ENCODE measurements at places on chromosomes 12 and 14. TPM values are rescaled to one million over a fixed set of nuclear protein-coding genes. Genes with fewer than 3 reads are reported as not detected.

DNA sequence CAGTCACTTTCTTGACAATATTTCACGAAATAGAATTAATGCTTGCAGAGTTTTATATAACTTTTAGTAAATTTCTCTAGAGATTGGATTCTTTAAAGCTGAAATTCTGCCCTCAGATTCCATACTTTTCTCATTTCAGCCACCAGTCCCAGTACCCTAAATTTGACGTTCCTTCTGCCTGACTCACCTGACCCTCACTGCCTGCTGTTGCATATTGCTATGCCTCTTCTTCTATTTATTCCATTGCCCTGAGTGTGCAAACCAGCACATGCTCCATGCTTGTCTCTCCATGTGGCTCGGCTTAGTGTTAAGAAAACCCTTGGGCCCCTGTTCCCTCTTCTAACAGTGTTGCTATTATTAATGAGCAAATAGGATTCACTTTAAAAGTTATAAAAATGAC lies 533.3 kb downstream of the LRFN5 start:
- no peak for DNase-seq

GRCh38 chr12:76113800-76114757 lies 29.6 kb upstream of the NAP1L1 start:
- no peak for DNase-seq

DNA sequence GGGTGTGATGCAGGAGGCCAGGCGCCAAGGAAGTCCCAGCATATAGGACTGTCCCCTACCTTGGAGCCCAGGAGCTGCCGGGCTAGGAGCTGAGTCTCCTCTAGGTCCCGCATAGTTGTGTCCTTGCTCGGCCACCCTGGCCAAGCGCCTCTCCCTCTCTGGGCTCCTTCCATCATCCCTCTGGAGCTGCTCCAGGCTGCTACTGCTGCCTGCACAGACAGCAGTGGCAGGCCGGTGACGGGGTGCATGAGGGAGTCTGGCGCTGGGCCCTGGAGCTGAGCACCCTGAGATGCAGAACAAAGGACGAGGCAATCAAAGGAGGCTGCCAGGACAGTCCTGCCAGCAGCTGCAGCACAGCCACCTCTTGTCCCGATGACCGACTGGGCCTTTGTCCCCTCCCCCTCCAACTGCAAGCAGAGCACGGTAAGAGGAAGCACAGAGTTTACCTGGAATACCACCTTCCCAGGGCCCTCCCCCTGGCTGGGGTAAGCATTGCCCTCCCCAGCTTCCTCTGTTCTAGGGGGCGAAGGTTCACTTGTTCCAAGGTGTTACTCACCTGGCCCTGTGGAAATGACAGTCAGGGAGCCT lies 10.4 kb downstream of the DTX1 start:
- DNase-seq: no peak

GRCh38 chr12:128531170-128531569 lies 264.2 kb downstream of the TMEM132C start:
- no peak for DNase-seq

DNA sequence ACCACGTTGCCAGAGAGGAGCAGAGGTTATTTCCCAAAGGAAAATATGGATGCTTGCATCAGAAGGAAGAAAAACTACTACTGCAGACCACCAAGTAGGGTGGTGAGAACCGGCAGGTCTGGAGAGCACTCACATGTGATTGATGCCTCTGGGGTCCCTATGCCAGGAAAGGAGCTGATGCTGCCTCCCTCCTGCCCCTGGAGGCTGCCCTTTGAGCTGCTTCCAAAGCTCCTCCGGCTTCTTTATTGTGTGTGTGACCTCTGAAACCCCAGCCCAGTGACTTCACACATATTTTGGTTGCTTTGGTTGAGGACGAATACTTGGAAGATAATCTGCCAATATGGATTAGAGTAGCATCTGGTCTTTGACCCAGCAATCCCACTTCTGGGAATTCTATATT lies 133.4 kb downstream of the AACS start:
- DNase-seq: no peak

- DNase-seq: no peak
Measured at GRCh38 chr14:104777808-104778249, 17.7 kb downstream of the AKT1 start.

GRCh38 chr14:81414123-81414522 lies 14.0 kb upstream of the STON2 start:
- DNase-seq: no peak

DNA sequence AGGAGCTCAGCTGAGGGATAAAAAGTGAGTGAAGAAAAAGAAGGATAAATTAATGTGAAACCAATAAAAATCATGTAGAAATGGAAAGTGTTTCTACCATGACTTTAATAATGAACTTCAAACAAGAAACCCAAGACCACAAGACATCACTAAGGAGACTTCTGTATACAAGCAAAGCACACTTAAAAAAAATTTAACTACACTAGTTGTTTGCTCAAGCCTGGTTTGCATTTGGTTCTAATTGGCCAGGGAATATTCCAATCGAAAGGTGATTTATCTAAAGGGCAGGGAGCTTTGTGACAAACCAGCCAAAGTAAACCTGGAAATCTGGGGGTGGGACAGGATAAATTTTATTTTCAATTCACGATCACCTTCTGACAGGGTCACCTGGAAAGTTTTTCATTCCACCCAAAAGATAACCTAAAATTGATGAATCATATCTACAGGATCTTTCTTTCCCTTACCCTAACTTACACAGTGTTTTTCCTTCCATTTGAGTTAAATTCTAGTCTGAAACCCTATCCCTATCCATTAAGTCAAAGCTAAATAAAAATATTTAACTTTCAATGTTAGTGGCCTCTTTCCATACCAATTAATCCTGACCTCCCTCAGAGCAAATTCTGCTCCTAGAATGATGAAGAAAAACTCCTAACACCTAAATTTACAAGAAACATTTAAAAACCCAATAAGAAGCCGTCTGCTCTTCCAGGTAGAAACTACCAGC lies 2.6 kb downstream of the EGLN3 start:
- DNase-seq: no peak

DNA sequence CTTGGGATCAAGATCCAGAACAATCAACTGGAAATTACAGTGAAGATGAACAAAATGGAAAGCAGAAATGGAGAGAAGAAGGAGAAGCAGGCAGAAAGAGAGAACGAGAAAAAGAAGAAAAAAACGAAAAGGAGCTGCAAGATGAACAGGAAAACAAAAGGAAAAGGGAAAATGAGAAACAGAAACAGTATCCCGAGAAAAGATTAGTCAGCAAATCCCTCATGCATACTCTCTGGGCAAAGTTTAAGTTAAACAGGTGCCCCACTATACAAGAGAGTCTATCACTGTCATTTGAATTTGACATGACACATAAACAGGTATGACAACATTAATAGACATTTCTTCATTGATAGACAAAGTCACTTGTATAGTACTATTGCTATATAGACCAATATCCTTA lies 5.0 kb downstream of the NANOGNB start:
- no peak for DNase-seq

GRCh38 chr12:90331821-90332220 lies 623.2 kb downstream of the CCER1 start:
- no peak for DNase-seq

DNA sequence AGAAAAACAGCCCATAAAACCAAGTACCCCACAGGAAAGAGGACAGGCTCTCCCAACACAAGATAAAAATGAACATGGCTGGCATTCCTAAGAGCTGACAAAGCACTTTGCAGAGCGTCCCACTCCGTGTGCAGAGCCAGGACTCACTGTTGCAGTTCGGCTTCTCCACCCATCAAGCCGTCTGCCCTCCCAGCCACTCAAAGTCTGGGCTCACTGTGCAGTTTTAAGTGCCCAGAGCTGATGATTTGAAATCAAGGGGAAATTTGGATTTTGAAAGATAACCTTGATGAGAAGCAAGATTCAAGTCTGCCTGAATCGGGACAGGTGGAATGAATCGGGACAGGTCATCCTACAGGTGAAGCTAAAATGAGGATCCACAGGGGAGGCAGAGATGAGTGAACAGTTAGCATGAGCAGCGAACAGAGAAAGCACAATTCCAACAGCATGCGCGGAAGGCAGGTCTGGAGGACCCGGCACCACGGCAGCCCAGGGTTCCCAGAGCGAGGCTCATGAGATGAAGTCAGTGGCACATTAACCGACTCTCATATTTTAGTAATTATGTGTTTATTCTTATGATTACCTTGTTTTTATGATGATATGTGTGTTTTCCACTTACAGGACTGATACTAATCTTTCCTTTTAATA lies 39.8 kb upstream of the GPR68 start:
- DNase-seq: no peak

GRCh38 chr14:72663956-72664650 lies 229.8 kb downstream of the DPF3 start:
- DNase-seq: no peak

GRCh38 chr14:70754991-70755390 lies 54.3 kb downstream of the MAP3K9 start:
- no peak for DNase-seq

DNA sequence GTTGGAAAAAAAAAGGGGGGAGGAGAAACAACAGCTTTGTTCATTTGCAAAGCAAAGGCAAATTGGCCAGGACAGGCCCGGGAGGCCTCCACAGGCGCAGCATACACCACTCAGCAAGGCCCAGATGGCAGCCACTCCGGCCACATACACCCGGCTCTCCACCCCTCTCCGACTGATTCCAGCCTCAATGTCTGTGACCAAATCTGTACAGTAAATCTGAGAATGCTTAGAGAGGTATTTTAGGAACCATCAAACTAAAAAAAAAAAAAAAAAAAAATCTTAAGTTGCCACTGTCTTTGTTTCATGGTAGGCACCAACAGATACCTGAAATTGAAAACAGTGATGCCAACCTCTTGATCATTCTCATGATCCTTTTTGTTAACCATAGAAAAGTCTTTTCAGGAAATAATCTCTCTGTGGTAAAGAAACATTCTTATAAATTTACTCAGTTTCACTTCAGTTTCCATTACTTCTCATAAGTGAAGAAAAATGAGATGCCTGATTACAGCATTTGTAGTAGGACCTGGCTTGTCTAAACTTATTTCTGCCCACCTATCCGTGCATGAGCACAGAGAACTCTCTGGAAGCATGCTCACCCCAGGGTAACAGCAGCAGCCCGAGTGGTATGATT lies 20.2 kb downstream of the VPS37B start:
- DNase-seq: no peak

- DNase-seq: no peak
Measured at GRCh38 chr12:58583940-58584339, 336.4 kb downstream of the LRIG3 start.

- no peak for DNase-seq
Measured at GRCh38 chr14:79487632-79488031, 723.7 kb downstream of the DIO2 start.

DNA sequence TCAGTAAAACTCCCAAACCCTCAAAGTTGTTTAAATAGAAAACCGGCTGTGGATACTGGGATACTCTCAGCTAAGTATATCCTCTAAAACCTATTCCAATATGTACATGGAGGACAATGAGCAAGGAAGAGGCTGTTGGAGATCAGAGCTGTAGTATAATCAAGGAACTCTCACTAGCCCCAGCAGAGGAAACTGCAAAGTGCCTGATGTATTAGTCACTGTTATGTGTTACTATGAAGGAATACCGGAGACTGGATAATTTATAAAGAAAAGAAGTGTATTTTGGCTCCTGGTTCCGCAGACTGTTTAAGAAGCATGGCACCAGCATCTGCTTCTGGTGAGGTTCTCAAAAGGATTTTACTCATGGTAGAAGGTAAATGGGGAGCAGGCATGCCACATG lies 65.6 kb upstream of the RPL10L start:
- DNase-seq: no peak

GRCh38 chr14:86625637-86626036 lies 1095.7 kb downstream of the FLRT2 start:
- no peak for DNase-seq

GRCh38 chr14:105069522-105069870 lies 4.3 kb upstream of the GPR132 start:
- DNase-seq: no peak

DNA sequence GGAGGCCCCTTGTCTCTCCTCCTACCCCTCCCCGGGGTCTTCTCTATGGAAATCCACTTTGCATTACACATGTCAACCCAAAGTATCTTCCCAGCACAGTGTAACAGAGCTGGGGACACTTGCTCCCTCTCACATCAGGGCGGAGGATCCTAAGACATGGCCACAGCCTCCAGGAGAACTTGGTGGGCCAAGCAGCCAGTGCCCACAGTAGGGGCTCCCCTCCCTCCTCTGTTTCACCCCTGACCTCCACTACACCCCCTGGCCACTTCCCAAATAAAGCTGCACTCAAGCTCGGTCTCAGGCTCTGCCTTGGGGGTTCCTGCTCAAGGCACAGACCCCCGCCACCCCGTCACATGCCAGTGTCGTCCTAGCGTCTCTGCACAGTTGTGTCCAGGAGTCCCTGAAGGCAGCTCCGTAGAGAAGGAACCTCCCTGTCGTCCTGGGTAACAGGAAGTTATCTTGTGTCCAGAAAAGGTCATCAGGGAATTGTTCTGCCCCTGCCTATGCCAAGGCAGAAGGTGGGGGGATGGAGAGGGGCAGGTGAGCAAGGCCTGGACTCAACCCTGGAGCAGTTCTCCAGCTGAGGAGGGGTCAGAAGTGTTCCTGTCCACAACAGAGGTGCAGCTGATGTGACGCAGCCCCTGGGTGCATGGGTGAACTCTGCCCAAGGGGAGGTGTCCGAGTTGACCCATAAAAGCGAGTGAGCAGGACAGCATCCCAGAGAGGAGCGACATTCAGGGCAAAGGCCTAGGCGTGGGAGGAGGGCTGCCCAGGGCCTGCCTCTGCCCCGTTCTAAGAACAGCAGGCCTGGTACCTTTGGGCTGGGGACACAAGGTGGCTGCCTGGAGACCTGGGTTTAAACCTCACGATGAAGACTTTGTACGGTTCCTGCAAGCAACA lies 25.5 kb downstream of the DIO3 start:
- DNase-seq: peak; percentile 68

- no peak for DNase-seq
Measured at GRCh38 chr12:106301241-106301610, 1.3 kb upstream of the TCP11L2 start.

DNA sequence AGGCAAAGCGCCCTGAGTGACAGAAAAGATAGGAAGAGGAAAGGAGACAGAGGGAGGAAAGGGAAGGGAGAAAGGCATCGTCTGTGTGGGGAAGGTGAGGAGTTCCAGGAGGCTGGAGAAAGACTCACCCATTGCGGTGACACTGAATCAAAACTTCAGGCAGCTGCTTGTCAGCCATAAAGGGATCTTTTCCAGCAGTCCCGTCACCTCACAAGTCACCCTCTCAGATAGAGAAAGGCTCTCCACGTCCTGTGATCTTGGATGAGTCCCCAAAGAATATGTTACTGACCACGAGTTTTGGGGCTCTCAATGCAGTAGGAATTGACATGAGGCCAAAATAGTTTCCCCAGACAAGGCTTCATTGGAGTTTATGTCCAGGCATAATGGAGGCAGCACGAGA lies 9.8 kb upstream of the GMFB start:
- DNase-seq: no peak

Gene DICER1
- total RNA-seq: 78.3 TPM

Gene CHST11
- total RNA-seq: 15.4 TPM

Gene SRGAP1
- 20.5 TPM for total RNA-seq

Gene PRKAB1
- 20.8 TPM for total RNA-seq

Gene HOXC4
- total RNA-seq: 2.2 TPM

Gene SLC15A4
- total RNA-seq: 26.5 TPM

Gene FGF6
- total RNA-seq: not detected

Gene ARHGEF40
- total RNA-seq: 81.1 TPM

Gene MYO1H
- 0.10 TPM for total RNA-seq

Gene TSHR
- 0.39 TPM for total RNA-seq

Gene MTA1
- 87.1 TPM for total RNA-seq

Gene SLC25A21
- not detected for total RNA-seq

Gene SOX5
- 31.0 TPM for total RNA-seq

Gene CACNA1C
- 6.8 TPM for total RNA-seq

Gene NCKAP5L
- 44.3 TPM for total RNA-seq

Gene FAM90A1
- total RNA-seq: 0.48 TPM

Gene KRT2
- total RNA-seq: not detected

Gene CLEC2A
- total RNA-seq: not detected

Gene RNU4-1
- total RNA-seq: 976 TPM

Gene CD163L1
- 16.7 TPM for total RNA-seq

Gene HCFC2
- total RNA-seq: 19.6 TPM
